ENCODE measurements at places on chromosomes 3 and 15.

DNA sequence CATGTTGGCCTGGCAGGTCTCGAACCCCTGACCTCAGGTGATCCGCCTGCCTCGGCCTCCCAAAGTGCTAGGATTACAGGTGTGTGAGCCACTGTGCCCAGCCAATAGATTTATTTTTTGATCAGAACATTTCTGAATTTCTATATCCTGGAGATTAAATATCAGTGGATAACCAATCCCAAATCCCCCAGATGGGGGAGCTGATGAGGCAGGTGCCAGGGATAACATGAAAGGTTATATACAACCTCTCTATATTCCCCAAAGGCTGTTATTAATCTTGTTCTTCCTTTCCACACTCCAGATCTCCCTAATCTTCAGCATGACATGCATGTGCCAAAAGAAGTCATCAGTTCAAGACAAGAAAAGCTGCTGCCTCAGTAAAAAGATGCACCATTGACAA lies 112.3 kb downstream of the WDR76 start:
- H3K36me3 ChIP-seq = no peaks in the 10 kb centered on the region
- no peaks in the 10 kb centered on the region for H3K4me1 ChIP-seq
- DNase-seq = no peak
- no peaks in the 10 kb centered on the region for H3K27me3 ChIP-seq

GRCh38 chr3:61008998-61009380 lies 242.3 kb downstream of the FHIT start:
- H3K36me3 ChIP-seq = no peaks in the 10 kb centered on the region
- H3K4me3 ChIP-seq = no peak overlapping the region
- H3K27me3 ChIP-seq = no peaks in the 10 kb centered on the region

DNA sequence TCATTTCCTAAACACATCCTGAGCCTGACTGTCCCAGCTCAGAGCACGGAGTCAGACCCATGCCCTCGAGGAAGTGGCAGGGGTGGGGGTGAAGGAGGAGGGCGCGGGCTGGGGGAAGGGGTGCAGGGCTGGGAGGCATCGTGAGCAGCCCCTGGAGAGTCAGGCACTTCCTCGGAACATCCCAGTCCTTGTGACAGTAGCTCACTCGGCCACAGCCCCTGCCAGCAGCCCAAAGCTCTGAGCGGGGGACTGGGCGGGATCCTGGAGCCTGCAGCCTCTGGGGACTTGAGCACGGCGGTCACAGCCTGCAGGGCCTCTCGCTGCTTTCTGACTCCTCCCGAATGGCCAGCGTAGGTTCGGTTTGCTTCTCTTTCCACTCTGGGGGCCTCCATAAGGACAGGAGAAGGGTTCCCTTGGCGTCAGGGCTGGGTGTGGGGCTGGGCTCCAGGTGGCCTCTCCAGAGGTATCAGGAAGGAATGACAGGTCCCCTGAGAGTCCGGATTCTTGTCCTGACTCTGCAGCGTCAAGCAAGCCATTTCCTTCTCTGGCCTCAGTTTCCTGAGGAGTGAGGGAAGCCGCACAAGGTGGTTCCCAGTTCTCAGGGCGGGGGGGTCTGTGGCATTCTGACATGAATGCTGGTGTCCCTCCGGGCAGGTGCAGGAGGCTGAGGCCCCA lies 20.9 kb downstream of the PSTPIP1 start:
- no peaks in the 10 kb centered on the region for H3K4me1 ChIP-seq
- H3K27ac ChIP-seq = no peak overlapping the region

DNA sequence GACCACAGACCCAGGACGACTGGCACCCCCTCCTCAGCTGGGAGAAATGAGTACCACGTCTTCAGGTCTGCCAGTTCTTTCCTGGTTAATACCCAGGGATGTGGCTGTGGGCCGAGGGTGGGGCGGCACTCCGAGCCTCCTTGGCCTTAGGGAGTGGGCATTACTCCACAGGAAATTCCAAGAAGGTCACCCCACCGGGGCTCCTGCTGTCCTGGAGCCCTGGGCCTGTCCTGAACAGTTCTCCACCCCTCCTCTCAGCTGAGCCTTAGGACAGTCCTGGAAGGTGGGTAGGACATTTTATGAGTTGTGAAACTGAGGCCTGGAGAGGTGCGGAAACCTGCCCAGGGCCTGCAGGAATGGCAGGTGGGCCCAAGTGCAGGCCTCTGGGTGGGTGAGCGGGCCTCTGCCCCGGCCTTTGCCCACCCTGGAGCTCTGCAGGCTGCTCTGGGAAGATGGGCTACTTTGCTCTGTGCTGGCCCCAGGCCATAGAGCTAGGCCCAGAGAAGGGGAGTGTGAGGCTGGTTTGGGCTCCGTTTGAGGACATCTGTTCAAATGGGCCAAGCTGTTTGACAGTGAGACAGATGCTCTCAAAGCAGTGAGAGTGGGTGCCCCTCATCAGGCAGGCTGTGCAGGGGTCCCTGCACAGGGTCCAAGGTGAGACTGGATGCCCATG lies 103.1 kb downstream of the TMEM266 start:
- H3K27ac ChIP-seq = no peak overlapping the region
- H3K4me1 ChIP-seq = no peaks in the 10 kb centered on the region
- no peak for DNase-seq
- H3K27me3 ChIP-seq = no peaks in the 10 kb centered on the region

DNA sequence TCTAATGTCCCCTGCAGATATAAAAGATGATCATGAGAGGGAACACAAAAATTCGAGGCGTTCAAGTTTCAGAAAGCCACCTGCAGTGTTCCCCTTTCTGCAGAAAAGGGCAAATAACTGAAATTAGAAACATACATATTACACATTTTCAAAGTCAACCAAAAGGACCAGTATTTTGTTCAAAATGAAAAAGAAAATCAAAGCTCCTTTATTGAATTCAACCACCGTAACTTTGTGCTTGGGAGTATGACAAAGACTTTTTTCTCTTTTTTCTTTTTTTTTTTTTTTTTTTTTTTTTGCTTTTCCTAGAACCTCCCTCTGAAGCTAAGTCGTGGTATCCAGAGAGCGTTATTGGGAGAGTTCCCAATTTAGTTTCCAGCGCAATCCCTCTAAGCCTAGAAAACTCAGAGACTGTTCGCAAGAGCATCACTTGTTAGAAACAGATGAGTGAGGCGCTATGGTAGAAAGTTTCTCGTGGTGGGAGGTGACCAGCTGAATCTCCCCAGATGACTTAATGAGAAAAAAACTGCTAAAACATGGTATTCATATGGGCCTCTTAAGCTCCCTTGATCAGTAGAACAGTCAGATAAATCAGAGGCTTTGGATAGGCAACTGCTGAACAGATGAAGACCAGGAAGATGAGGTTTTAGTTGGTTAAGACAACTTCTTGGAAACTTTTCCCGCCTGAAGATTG lies 77.4 kb downstream of the MB21D2 start:
- H3K36me3 ChIP-seq = no peaks in the 10 kb centered on the region
- H3K4me1 ChIP-seq = peaks cover 3% of the 10 kb centered on the region
- no peak overlapping the region for H3K4me3 ChIP-seq
- no peaks in the 10 kb centered on the region for H3K27me3 ChIP-seq
- no peak for DNase-seq

DNA sequence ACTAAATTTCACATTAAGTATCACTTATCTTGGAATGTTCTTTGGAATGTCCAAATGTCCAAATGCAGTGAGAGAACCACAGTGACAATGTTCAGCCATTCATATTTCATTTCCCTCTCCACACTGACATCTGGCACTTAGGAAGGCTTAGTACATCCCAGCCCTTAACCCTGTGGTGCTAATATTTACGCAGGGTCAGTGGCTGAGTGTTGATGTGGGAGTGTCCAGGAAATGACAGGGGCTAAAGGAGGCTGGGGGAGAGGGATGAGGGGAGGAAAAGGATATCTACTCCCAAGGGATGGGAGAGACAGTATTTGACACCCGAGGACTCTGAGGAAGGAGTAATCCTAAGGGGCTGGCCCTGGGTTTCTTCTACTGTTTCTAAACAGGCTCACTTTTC lies 14.1 kb upstream of the CCR4 start:
- H3K4me3 ChIP-seq = no peak overlapping the region
- DNase-seq = no peak
- no peaks in the 10 kb centered on the region for H3K27me3 ChIP-seq
- no peaks in the 10 kb centered on the region for H3K4me1 ChIP-seq

GRCh38 chr15:26443321-26443720 lies 329.5 kb downstream of the GABRB3 start:
- no peak for DNase-seq
- no peak overlapping the region for H3K4me3 ChIP-seq
- H3K27me3 ChIP-seq = no peaks in the 10 kb centered on the region
- H3K27ac ChIP-seq = no peak overlapping the region

- H3K27ac ChIP-seq = no peak overlapping the region
- no peaks in the 10 kb centered on the region for H3K4me1 ChIP-seq
- peak; percentile 63 for DNase-seq
- H3K4me3 ChIP-seq = no peak overlapping the region
- H3K27me3 ChIP-seq = no peaks in the 10 kb centered on the region
Measured at GRCh38 chr3:134054231-134054630, 24.5 kb upstream of the SLCO2A1 start.

DNA sequence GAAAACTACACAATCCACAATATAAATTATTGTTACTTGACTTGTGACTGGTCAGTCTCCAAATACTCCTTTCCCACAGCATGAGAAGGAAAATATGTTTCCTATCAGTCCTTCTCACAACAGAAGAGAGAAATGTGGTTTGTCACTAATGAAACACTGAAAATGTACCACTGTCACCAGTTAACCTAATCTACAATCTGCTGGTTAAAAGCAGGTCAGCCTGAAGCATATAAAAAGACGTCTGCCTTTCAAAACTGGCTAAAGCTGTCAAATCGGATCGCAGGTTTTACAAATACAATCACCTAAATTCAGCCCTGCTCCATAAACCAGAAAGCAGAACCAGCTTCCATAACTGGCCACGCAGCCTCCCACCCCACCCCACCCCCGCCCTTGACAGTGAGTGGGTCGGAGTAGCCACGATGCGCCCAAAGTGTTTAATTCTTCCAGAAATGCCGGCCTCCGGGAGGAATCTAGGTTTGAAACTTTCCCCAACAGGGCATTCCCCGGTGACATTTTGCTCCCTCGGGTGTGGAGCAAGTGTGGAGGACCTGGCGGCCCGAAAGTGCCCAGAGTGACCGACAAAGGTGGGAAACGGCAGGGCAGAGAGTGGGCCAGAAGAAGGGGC lies 682 bp downstream of the ETFA start:
- peak overlapping the region; percentile 15 for H3K27ac ChIP-seq
- H3K27me3 ChIP-seq = no peaks in the 10 kb centered on the region
- no peaks in the 10 kb centered on the region for H3K4me1 ChIP-seq
- DNase-seq = no peak

All from aorta (tissue), 5 donors.